ENCODE measurements at places on chromosomes 2 and 18.
A peak's percentile ranks its signal among the peaks of the same experiment; 100 is the strongest.

DNA sequence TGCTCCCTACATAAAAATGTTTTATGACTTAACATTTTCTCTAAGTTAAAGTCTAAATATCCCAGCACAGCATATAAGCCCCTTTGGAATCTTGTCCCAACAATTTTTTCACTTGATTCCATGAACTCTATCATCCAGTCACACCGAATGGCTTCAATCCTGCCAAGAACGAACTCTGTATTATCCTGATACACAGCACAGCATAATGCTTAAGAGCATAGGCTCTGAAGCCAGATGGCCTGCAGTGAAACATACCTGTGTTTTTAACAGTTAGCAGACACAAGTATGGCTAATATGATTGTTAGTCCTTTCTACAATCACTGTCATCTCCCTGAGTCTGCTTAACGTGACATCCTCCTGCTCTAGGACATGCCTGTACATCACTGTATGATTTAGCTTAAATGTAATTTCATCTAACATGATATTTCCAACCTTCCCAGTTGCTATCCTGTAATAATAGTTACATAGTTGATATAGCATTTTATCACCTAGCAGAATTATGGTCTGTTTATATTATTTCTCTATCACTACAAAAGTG, 669.5 kb downstream of the ERBB4 start:
- no peak for DNase-seq

- DNase-seq = no peak
Measured at GRCh38 chr2:10395893-10396292, 52.2 kb downstream of the ODC1 start.

DNA sequence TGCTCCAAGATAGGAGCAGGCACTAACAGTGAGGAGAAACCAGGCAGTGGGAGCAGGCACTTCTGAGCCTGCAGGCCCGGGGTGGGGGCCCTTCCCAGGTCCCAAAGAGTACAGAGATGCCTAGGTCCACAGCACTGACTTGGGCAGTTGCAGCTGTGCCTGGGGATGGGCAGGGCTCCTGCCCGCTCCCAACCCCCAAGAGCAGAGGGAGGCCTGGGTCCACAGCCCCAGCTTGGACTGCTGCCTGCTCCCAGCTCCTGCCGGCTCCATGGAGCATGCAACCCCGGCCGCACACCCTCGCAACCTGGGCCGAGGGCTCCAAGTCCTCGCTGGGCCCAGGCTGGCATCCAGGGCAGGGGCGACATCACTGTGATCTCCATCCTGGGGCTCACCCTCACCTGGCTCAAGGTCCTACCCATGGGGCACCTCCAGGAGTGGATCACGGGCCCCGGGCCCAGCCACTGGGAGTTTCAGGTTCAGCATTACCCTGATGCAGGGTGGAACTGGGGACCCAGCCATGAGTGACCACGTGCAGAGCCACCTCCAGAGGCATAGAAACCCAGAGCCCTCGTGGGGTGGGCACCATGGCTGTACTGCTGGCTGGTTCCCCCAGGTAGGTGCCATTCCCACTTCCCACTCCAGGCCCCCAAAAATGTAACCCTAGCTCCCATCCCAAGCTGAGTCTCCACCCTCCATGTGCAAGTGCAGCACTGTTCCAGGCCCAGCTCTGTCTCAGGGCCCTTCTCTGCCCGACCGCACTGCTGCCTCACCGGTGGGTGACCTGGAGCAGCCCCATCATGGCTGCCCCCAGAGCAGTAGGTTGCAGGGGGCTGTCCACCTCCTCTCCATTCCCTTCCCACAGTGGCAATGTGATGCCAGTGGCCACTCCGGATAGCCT, 325.6 kb downstream of the NR4A2 start:
- DNase-seq = no peak

DNA sequence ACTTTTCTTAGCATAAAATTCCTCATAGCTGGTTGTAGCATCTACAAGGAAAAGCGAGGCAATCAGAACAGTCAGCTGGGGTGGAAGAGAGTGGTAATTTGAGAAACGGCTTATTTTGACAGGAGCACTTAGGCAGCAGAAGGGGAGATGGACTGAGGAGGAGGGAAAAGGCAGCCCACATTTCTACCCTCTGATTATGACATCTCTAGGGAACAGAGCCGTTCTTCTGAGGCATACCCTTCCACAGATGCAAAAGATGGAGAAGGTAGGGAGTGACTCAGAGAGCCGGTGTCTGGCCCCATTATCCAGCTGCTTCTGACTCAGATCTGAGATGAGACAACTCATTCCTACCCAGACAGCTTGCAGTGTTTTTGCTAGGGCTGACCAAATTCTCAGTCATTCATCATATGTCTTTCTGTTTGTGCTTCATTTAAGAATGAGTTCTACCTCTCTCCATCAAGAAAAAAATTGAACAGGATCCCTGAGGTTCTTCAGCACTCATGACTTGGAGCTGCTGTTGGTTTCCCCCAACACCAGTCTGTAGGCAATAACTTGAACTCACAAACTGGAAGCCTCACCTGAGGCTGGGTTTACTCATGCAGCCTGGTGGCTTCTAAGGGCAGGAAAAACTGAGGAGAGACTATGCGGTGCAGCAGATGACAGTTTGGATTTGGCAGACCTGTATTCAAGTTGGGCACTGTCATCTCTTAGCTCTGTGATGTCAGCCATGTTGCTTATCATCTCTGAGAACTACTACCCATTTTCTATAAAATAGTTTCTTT, 15.9 kb upstream of the SEC11C start:
- DNase-seq = no peak

- DNase-seq = no peak
Measured at GRCh38 chr2:70676301-70677035, 91.5 kb downstream of the ADD2 start.

- peak; percentile 25 for DNase-seq
Measured at GRCh38 chr2:215635788-215636139, 199.9 kb upstream of the FN1 start.

DNA sequence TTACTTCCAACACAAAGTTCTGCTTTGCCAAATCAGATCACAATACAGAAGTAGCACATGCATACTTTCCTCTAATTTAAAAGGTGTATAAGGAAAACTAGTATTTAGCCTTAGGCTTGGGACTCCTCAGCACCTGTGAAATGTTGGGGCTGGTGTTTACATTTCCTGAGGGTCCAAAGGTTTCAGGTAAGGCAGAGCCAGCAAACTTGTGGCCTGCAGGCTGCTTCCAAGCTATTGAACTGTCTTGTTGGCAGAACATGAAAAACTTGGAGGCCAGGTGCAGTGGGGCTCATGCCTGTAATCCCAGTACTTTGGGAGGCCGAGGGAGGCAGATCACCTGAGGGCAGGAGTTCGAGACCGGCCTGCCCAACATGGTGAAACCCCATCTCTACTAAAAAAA, 26.5 kb upstream of the GPR39 start:
- DNase-seq = no peak

- DNase-seq = no peak
Measured at GRCh38 chr18:42641996-42642395, 473.5 kb downstream of the RIT2 start.

DNA sequence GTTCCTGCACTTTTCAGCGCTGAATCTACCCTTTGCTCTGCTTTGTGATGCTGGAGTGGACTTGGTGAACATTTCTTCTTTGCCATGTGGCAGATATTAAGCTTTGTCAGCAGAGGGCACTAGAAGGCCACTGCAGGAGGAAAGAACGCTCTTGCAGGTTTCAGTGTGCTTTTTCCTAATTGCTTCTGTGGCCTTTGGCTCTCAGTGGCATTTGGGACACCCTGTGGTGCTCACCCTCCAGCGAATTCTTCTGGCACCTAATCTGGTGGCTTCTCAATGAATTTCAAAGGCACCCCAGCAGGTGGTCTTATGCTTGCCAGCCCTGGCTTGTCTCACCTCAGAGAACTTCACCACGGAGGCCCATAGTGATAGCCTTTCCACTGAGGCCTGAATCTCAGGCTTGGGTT, 146.7 kb downstream of the MYO3B start:
- peak; percentile 86 for DNase-seq

DNA sequence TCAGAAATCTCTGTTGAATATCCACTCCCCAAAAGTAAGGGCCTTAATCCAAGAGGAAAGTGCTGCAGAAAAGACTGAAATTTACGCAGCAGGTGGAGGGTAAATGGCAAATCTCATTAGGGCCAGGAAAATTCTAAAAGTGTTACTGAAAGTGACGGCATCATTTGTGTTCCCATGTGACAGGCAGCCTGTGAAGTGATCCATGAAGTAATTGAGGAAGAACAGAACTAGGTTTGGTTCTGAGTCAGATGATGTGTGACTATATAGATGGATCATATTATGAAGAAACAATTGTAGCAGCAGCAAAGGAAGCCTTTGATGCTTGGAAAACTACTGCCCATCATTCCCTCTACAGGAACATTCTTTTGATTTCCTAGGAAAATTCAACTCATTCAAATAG, 401.2 kb downstream of the TGIF1 start:
- DNase-seq = no peak

GRCh38 chr18:46915800-46916550, 1.3 kb downstream of the PIAS2 start:
- no peak for DNase-seq

GRCh38 chr18:59576541-59577385, 120.5 kb downstream of the CCBE1 start:
- no peak for DNase-seq

GRCh38 chr18:7369006-7369405, 138.1 kb downstream of the LRRC30 start:
- DNase-seq = peak; percentile 16

- no peak for DNase-seq
Measured at GRCh38 chr2:74181739-74182138, 3.1 kb upstream of the MOB1A start.

Measured in GM23338 (cell line).